Uterus (tissue), 4 donors: ENCODE measurements at places on chromosomes 2 and 18.

- DNase-seq, result no peak
These were observed 109.3 kb downstream of the CHST9 start for GRCh38 chr18:27075828-27076227.

- no peak for DNase-seq
These were observed 18.3 kb upstream of the ICOS start for GRCh38 chr2:203918264-203918663.

GRCh38 chr2:174336501-174337336 is 2.0 kb downstream of the SP9 start:
- no peak for DNase-seq

GRCh38 chr18:56641714-56642337 is 3.4 kb upstream of the TXNL1 start:
- no peak for DNase-seq

DNA sequence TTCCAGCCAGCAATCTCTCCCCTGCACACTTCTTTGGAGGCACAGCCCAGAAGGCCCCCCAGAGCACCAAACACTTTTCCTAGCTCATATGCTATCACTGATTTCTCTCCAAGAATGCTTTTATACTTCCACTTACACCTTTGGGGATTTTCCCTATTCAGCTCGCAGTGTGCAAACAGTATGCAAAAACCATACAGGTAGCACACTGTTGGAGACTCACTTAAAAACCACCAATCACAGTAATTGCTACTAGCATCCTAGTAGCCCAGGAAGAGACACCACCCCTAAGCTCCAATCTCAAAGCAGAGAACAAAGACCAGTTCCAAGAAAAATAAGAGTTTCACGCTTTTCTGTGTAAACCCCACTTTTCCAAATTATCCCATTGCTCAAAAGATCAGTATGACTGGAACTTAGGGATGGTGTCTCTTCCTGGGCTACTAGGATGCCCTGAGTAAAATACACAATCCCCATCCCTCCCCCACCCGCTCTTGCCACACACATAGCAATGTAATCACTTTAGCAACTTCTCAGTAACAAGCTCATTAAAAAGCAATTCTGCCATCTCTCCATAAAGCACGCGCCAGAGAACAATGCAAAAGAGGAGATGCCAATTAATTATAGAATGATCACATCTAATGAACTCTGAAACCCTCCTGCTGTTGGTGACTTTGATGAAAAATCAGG is 43.0 kb downstream of the KLF7 start:
- no peak for DNase-seq

DNA sequence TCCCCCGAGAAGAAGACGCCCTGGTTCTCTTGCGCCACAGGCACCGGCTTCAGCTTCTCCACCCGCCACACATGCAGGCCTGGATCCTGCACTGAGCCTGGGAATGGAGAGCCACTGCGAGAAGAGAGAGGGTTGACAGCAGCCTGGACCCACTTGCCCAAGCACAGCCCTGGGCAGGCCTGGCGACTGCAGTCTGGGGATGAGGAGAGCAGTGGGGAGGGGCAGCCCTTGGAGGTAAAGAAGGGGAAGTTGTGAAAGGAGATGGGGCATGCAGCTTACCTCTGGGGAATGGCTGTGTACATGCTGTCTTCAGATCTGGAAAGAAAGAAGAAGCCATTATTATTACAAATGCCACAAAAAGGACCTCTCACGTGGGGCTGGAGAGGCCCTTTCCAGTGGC is 8.3 kb downstream of the CAPG start:
- DNase-seq, result no peak

DNA sequence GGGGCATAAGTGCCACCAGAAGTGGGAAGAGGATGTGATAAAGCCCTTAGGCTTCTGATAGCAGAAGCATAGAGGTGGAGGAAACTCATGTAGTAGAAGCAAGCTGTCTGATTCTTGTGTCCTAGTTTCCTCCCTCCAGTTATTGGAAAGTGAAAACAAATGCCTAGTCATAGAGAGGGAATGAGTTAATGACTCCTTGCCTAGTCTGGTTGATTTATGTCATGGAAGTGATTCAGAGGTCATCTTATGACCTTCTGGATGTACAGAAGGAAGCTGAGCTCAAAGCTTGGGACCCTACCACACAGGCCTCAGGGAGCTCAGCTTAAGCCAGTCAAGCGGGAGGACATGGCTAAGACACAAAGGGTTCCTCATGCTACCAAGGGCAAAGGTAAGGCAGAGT is 232.2 kb downstream of the THSD7B start:
- no peak for DNase-seq

GRCh38 chr2:177281400-177282180 is 17.1 kb upstream of the NFE2L2 start:
- no peak for DNase-seq

- no peak for DNase-seq
These were observed 32.8 kb downstream of the ZNF892 start for GRCh38 chr2:95240091-95240490.

DNA sequence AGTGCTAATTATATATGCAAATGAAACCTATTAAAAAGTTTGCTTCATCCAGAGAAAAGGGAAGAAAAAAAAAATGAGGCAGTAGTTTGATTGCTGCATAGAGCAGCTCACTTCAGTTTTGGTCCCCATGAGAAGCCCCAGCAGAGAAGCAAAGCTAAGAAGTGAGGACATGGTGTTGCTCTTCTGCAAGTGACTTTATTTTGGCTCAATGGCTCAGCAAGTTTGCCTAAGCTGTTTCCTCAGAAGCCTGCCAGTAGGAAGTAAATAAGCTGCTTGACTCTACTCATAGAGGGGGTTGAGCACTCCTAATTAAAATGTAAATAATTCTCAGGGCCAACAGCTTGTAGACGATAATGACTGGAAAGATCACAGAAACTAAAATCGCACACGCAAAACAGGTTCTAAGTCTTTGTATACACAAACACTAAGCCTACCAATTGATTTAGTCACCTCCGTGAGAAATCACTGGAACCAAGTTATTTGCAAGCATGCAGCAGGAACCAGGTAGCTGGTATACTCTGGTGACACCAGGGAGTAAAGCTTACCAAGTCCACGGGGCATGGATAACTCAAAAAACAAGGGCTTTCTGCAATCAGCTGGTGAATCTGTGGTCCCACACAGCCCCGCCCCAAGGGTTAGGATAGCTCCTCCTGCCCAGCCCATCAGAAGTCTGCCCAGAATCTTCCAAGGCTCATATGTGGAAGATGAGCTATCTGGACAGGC is 39.7 kb upstream of the NABP1 start:
- DNase-seq, result no peak

DNA sequence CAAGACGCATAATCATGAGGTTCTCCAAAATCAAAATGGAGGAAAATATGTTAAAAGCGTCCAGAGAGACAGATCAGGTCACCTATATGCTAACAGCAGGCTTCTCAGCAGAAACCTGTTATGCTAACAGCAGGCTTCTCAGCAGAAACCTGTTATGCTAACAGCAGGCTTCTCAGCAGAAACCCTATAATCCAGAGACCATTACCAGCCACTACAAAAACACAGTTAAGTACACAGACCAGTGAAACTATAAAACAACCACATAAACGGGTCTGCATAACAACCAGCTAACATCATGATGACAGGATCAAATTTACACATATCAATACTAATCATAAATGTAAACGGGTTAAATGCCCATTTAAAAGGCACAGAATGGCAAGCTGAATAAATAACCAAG is 1548.4 kb upstream of the TMEFF2 start:
- no peak for DNase-seq

- no peak for DNase-seq
These were observed 48.0 kb downstream of the GBX2 start for GRCh38 chr2:236120141-236120601.

DNA sequence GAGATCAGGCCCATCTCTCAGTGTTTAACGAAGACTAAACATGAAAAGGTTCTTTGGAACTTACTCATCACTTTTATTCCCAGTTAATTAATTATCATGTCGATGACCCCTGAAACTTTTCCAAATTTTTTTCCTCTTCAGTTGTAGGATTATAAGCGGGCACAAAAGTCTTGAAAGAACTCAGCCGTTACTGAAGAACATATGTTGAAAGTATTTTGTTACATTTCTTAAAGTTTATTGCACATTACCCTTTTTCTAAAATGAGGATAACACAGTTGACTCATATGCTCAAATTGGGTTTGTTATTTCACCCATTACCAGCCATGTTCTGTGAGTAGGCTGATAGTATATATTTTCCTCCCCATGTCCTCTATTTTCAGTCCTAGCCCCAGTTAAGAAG is 75.9 kb upstream of the COL3A1 start:
- no peak for DNase-seq

GRCh38 chr2:199754766-199755165 is 96.2 kb downstream of the FTCDNL1 start:
- no peak for DNase-seq

- no peak for DNase-seq
These were observed 68.9 kb downstream of the BIRC6 start for GRCh38 chr2:32425719-32426141.

GRCh38 chr2:99153921-99154604 is 679 bp downstream of the TSGA10 start:
- DNase-seq, result no peak

DNA sequence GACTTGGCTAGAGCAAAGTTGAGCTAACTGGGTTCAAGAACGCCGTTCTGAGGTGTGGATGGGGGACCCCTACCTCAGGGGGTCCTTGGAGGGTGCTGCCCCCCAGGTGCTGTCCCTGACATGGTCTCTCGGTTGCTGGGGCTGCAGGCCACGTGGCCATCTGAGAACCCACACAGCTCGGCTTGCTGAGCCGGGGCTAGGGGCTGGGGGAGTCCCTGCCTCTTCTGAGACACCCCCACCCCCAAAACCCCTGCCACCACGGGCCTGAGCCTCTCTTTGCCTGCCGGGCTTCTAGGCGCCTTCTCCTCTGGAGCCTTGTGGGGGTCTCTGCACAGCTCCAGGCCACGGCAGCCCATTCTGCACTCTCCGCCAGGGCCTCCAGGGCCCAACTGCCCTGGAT is 52.0 kb upstream of the LAMA1 start:
- no peak for DNase-seq
